ENCODE measurements at places on chromosomes 11 and 22.

DNA sequence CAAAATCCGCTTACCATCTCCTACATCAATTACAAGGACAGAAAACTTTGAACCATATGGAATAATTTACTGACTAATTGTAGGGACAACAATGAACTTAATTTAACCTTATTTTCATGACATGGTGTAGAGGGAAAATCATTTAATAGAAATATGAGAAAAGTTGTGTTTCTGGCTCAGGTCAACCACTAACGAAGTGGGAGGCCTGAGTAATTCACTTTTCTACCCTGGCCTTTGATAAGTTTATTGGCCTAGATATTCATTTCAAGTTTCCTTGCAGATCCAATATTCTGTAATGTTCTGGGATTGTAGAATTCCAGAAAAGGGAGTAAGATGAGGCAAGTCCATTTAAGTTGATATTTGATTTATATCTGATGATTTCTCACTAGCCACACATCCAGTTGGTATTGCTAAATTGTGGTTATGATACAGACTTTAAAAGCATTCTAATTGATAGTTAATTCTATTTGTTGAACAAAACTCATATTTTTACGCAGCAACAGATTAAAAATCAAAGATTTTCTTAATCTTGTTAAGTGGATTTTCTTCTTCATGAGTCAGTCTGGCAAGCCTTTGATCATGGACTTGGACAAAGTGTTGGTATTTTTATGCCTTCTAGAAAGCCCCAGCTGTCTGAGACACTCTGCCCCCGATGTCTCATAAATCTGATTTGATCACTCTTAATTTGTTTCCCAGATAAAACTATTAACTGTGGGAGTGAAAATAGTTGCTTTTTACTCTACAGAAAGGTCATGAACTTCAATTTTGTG, 336.5 kb downstream of the TMEM135 start:
- no peak for DNase-seq

DNA sequence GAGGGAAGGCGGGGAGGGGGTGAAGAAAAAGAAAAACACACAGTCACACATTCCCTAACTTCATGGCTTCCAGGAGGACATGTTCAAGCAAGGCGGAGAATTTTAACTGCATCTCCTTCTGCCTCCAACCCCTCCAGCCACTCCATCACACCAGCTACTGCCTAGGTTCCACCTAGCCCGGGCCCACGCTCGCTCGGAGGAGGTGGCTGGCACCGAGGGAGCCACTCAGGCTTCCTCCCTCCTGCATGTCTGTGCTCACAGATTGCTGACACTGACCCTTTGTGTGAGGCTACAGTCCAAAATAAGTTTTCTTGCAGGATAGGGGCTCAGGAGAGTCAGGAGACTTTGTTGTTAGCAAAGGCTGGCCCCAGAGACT, 9.4 kb upstream of the OPCML start:
- DNase-seq = no peak

DNA sequence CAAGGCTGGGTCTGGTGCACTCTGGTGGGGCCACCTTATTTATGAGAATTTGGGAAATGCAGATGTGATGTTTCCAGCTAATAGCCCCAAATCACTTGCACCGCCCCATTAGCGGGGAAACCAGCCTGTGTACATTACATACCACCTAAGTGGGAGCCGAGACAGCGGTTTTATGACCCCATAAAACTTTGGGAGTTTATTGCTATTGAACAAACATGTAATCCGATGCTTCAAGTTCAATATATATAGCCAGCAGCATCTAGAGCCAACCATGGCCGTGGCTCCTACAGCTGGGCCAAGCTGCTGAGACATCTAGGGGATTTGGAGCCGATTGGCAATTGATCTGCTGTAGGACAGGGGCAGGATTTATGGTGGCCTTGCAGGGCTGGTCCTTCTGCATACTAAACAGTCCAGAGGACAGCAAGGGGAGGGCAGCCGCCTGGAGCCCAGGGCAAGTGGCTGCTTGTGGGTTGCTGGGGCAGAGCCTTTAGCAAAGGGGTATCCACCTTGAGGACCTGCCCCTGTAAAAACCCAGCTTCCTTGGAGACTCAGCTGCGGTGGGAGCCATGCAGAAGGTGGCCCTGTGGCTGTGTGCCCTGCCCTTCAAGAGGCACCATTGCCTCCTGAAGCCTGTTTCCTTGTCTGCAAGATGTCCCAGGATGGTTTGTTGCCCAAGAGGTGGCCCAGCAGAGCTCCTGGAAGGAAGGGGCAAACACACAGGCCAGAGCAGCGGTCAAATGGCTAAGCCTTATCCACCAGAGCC, 47.9 kb upstream of the CCDC188 start:
- DNase-seq = no peak

GRCh38 chr11:121104312-121104762, 3.3 kb downstream of the TECTA start:
- no peak for DNase-seq

GRCh38 chr11:79437981-79438630, 2.7 kb downstream of the TENM4 start:
- no peak for DNase-seq

DNA sequence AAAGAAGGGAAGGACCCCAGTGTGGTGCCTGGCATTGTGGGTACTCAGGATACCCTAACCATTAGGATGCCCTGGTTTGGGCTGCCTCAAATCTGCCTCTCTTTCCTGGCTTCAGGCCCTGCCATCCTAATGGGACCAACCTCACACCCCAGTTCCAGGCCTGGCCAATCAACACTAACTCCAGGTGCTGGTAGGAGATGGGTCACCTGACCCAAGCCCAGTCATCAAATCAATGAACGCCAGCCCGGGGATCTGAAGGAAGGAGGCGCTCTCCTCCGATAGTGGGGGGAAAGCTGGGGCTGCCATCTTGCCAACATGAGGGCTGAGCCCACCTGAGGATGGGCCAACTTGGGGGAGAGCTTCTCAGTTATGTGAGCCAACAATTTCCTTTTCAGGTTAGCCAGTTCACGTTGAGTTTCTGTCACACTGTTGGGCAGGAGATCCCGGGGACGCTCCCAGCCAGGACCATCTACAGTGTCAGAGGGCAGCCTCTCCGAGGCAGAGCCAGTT, 12.7 kb downstream of the MFNG start:
- no peak for DNase-seq

DNA sequence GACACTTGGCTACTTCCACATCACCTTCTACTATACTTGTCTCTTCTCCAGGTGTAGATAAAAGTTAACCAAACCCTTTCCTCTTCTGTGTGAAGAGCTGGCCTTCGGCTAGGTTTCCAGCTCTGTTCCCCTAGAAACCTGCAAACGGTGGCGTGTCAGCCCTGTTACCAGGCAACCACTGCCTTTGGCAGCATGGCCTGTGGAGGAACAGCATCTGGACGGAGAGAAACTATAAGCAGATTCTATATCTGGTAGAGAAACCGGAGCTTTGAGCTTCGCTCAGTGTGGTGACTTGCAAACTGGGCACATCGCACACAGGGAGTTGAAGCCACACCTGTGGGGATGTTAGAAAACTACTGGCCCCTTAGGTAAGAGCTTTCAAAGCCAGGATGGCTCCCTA, 35.9 kb downstream of the ARAP1 start:
- no peak for DNase-seq

- no peak for DNase-seq
Measured at GRCh38 chr11:17812091-17812864, 77.7 kb downstream of the KCNC1 start.

GRCh38 chr22:42604403-42604802, 10.3 kb downstream of the POLDIP3 start:
- DNase-seq = no peak

DNA sequence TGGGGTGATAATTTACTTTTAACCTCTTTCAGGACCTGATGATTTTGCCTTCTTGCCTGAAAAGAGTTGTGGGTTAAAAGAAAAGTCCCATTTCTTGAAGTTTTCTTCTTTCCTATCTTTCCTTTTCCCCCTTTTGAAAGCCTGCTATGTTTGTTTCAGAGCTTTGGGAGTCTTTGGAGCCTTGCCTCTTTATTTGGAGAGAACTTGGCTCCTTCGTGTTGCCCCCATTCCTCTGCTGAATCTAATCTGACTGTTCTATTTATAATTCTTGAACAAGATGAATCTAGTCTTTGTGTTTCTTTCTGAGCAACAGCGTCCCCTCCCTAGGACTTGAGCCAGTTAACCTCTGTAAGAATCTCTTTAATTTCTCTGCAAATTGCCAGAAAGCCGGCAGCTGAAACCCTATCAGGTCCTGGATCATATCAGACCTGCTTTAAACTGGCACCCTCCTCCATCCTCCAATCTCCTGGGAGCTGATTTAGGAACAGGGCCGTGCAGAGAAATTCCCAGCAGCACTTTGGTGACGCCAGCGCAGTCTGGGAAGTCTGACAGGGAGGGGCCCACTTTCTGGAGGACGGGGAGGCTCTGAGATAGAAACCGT, 289.1 kb upstream of the SORL1-AS1 start:
- no peak for DNase-seq

- DNase-seq = no peak
Measured at GRCh38 chr11:93492464-93493251, 50.5 kb downstream of the SMCO4 start.

- no peak for DNase-seq
Measured at GRCh38 chr11:10935015-10935559, 77.2 kb upstream of the ZBED5 start.

DNA sequence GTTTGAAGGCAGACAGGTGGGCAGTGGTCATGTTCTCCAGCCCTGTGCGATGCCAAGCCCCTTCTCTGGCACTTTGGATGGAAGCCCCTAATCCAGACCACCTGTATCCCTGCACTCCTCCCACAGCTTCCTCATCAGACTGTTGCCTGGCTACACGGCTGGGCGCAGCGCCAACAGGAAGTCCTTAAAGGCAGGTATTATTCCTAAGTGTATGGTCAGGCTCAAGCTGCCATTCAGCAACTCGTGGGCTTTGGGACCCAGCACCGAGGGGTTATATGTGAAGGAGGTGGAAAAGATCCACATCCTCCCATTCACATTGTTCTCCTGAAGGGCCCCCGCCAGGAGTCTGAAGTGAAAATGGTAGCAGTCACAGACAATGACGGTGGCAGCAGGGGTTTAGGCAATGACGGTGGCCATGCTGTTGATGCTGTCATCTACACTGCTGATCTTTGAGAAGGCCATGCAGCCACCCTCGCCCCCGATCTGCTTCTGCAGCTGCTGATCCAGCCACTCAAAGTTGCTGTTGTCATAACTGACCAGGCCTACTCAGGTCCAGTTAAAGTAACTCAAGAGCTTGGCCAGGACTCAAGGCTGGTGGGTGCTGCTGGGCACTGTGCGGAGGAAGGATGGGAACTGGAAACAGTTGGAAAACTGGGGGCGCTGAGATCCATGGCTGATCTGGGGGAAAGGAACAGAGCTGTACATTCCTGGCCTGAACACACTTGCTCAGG, 27.7 kb downstream of the OR6Q1 start:
- no peak for DNase-seq

DNA sequence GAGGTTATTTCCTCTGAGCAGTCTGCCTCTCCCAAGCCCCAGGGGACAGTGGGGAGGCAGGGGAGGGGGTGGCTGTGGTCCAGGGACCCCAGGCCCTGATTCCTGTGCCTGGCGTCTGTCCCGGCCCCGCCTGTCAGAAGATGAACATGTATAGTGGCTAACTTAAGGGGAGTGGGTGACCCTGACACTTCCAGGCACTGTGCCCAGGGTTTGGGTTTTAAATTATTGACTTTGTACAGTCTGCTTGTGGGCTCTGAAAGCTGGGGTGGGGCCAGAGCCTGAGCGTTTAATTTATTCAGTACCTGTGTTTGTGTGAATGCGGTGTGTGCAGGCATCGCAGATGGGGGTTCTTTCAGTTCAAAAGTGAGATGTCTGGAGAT, 3.1 kb downstream of the PIM3 start:
- peak; percentile 38 for DNase-seq

DNA sequence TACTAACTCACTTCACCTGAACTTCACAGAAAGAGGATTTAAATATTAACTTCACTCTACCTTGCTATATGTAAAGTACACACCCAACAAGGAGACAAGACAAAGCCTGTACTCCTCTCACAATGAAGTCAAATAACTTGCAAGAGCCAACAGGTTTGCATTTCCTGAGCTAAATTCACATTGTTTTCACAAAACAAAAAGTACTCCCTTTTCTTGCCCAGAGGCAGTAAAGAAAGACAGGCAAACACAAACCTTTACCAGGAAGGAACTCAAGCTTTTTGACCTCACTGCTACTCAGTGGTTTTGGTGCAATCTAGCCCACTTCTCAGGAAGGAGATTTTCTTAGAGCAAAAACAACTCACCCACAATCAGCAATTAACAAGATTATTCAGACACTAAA, 15.7 kb downstream of the USP28 start:
- peak; percentile 18 for DNase-seq

- DNase-seq = no peak
Measured at GRCh38 chr11:118169300-118170140, 6.9 kb downstream of the SCN2B start.

- no peak for DNase-seq
Measured at GRCh38 chr11:66042227-66042995, 6.5 kb downstream of the GAL3ST3 start.

DNA sequence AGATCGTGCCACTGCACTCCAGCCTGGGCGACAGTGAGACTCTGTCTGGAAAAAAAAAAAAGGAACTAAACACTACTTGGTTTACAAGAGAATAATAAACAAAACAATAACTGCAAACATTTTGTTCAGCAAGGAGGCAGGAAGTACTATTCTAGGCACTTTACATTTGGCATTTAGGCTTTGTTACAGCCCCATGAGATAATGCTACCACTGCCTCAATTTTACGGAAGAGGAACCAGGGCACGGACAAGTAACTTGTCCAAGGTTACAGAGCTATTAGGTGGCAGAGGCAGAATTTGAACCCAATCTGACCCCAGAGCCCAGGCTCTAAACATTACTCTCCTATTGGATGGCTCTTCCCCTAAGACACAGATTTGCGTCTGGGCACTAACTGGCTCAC, 108.7 kb upstream of the AKIP1 start:
- DNase-seq = no peak

- DNase-seq = no peak
Measured at GRCh38 chr11:19740586-19740985, 27.9 kb downstream of the NAV2 start.

DNA sequence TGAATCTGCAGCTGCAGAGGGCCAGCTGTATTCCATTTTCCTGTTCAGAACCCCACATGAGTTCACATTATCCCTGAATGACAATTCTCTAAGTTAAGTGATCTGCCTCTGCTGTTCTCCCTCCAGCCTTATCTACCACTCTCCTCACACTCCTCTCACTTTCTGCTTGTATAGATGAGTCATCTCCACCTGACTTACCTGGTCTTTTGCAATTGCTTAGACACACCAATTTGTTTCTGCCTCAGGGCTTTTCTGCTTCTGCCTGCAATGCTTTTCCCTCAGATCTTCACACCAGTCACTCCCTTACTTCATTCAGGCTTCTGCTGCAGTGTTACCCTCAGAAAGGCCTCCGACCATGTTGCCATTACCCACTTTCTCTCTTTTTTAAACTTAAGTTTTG, 118.1 kb downstream of the ATM start:
- DNase-seq = no peak

DNA sequence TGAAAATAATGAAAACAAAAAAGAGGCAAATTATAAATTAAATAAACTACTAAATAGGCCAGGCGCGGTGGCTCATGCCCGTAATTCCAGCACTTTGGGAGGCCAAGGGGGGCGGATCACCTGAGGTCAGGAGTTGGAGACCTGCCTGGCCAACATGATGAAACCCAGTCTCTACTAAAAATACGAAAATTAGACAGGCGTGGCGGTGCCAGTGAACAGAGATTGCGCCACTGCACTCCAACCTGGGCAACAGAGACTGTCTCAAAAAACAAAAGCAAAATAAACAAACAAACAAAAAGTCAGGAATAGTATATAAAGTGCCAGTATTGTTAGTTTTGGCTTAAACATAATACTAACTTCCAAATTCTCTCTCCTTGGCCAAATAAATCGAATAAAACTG, 37.6 kb upstream of the CECR2 start:
- no peak for DNase-seq

GRCh38 chr11:57972013-57972367, 51.7 kb upstream of the OR9Q1 start:
- no peak for DNase-seq

All from CD4-positive, alpha-beta T cell treated with Interleukin-10 for 1 hour (primary cell).